ENCODE measurements at places on chromosomes 12 and 14.

DNA sequence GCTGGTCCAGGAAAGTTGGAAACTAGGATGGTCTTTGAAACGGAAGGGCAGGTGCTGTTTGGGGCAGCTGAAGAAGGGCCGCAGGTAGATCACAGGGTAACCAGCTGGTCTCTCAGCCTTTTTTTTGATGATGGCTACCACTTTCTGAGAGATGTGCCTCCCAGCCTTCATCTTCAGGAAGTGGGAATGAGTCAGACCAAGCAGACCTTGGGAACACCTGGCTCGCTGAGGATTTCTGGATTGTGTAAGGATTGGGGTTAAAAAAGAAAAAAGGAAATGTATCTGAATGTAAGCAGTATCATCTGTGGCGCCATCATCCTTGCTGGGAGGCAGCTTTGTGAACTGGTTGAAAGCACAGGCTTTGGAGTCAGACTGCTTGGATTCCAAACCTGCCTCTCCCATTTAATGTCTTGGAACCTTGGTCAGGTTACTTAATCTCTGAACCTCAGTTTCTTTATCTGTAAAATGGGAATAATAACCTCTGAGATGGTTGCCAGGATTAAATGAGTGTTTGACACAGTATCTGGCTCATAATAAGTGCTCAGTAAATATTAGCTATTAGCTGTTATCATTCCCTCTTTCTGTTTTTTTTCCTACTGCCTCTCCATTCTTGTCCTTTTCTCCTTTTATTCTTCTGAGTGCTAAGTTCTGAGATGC, 1.7 kb downstream of the PRPF40B start:
- no peak for DNase-seq

DNA sequence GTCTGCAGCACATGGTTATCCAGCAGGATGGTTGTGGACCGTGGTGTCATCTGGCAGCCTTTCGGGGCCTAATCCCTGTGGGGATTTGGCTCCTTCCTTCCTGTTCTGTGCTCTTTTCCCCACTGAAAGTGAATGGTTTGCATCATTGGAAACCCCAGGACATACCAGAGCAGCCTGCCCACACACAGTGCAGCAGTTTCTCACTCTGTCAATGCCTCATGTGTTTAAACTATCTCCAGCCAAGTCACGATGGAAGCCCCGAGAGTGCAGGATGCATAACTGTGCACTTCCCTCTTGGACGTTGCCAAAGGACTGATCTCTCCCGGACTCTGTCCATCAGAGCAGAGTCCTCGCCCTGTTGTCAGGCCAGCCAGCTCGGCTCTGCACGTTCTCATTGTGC, 29.0 kb upstream of the AMN start:
- peak; percentile 95 for DNase-seq

DNA sequence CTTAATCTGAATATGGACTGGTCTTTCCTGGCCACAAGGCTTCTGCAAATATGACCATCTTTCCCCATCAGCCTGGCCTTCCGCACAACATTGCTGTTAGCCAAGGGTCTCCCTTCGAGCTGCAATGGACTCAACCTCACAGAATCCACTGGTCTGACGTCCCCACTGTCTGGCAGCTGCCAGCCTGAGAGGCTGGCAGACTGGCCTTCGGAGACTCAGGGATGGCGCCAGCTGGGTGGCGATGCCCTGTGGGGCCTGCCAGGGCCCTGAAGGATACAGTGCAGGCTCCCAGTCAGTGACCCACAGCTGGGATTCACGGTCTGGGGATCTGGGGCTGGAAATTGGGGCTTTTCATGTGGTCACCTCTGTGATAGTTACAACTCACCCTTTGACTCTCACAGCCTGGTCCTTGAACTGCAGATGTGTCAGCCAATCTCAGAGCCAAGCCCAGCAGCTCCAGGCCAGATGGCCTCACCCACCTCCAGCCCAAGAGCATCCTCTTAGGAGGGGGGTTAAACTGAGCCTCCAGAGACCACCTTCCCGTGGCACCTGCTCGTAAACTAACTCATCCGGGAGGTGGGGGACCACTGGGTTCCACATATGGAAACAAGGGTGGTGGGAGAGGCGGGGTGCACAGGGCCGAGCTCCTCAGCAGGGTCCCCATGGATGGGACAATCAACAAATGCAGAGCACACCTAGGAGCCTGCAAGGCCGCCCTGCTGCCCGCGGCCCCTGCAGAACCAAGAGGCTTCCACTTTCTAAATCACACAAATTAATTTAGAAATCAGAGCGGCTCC, 21.1 kb upstream of the C14orf180 start:
- no peak for DNase-seq

DNA sequence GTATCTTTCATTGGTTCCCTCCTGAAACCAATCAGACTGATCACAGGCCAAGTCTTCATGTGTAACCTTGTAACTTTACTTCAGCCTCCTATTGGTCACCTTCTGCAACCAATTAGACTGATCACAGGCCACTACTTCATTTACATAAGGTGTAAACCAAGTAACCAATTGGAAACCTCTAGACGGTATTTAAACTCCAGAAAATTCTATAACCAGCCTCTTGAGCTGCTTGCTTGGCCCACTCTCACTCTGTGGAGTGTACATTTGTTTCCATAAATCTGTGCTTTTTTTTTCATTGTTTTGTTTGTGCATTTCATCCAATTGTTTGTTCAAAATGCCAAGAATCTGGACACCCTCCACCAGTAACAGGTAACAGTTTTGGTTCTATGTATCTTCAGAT, 47.5 kb downstream of the EIF2S3B start:
- no peak for DNase-seq

GRCh38 chr14:92728759-92729364, 19.6 kb downstream of the LGMN start:
- DNase-seq: no peak

- DNase-seq: no peak
Measured at GRCh38 chr12:94994312-94994711, 9.2 kb downstream of the NDUFA12 start.

GRCh38 chr14:100436745-100437406, 113.7 kb downstream of the SLC25A47 start:
- no peak for DNase-seq

DNA sequence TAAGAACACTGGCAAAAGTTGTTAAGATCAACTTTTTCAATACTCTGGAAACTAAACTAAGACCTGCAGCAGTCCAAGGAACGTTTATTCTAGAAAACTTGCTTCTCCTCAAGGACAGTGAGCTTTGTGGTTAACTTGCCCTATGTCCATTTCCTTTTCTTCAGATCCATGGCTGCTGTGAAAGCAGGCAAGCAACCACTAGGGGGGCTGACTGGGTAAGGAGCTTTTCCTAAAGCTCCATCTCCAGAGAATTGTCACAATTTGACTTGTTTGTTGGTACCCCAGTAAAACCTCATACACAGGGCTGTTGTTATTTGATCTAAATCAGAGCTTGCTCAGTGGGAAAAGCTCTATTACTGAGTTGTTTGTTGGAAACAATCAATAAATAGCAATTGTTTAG, 10.1 kb upstream of the RPL10L start:
- no peak for DNase-seq

GRCh38 chr14:29926228-29926627, 1.4 kb downstream of the PRKD1 start:
- no peak for DNase-seq

- DNase-seq: no peak
Measured at GRCh38 chr12:75564398-75564797, 53.0 kb upstream of the KRR1 start.

- DNase-seq: no peak
Measured at GRCh38 chr14:87483271-87484260, 509.4 kb downstream of the GALC start.
